ENCODE measurements at places on chromosomes 12 and 14.

GRCh38 chr12:2226641-2227040 lies 173.9 kb downstream of the CACNA1C start:
- DNase-seq = no peak

- no peak for DNase-seq
These were observed 244.7 kb upstream of the KRR1 start for GRCh38 chr12:75756111-75756510.

DNA sequence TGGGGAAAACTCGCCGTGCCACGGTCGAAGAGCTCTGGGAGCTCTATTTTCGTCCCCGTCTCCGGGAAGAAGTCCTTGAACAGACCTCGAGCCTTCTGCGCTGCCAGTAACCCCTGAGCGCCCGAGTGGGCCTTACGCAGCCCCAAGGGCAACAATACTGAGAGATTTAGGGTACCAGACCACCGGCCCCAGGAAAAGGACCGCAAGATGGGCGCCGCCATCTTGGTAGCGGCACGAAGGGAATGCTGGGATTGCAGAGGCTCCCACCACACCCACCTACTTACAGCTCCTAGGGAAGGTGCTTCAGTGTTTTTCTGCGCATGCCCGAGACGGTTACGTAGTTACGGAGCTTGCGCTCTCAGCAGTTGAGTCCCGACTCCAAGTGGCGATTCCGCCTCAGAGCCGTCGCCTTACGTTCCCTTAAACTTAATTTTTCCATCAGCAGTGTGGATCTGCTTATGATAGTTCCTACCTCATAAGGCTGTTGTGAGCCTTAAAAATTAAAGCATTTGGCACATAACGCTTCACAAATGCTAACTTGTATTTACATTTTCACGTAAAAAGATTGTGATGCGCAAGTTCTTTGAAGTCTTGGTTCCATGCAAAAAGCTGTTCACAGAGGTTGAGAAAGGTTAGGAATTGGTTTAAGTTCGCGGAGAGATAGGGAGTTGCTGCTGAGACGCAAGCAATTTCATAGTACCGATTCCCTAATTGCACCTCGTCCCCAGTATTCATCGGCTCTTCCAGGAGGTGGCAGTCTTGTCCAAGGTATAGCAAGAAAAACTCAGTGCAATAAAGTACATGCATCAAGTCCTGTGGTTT lies at the start of gene YARS2:
TSS of gene YARS2 (minus strand) at position 244 of the 822 bp plus-strand sequence. CDS start at position 221, 23 bp downstream.
- peak; percentile 95 for DNase-seq

DNA sequence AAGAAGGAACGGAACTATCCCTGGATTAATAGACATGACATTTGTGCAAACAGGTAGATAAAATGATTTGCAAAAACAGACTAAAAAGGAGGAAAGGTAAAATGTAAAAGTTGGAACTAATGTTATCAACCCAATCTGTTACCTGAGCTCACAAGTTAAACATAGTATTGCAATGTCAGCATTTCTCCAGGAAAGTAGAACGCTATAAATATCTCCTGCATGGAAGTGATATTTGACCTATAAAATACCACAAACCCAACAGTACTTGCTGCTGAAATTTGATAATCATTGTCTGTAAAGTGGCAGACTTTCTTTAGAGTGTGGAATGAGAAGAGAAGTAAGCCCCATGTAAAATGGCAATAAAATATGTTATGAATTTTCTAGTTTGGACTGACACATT lies 1435.7 kb downstream of the LRFN5 start:
- DNase-seq = no peak

DNA sequence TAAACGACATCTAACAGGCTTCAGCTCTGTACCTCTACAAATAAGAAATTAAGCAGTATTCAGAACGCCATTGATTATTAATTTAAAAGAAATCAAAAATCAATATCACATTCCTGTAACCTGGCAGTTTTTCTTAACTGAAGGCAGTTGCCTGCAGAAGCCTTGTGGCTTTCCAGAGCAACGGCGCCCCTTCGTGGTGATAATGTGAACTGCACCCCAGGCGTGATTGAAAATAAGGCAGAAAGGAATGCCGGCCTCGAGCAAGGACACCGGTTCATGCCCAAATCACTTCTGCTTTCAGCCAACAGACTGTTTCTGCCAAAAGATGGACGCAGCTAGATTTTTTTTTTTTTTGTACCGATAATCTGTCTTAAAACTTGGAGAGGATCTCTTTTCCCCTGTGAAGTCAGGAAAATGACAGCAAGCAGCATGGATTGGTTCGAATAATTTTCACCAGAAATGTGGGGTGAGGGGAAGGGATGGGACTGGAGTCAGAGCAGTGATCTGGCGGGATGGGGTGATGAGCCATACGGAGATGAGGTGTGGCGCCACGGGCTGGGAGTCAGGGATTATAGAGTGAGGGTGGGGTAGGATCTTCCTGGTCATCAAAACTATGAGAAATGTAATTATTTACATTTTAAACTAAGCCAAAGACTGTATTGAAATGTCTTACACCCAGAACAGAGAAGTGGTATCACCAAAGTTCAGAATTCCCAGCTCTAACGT lies 473.0 kb downstream of the DPF3 start:
- peak; percentile 17 for DNase-seq

GRCh38 chr14:67068251-67068650 lies 121.0 kb upstream of the GARIN2 start:
- no peak for DNase-seq

DNA sequence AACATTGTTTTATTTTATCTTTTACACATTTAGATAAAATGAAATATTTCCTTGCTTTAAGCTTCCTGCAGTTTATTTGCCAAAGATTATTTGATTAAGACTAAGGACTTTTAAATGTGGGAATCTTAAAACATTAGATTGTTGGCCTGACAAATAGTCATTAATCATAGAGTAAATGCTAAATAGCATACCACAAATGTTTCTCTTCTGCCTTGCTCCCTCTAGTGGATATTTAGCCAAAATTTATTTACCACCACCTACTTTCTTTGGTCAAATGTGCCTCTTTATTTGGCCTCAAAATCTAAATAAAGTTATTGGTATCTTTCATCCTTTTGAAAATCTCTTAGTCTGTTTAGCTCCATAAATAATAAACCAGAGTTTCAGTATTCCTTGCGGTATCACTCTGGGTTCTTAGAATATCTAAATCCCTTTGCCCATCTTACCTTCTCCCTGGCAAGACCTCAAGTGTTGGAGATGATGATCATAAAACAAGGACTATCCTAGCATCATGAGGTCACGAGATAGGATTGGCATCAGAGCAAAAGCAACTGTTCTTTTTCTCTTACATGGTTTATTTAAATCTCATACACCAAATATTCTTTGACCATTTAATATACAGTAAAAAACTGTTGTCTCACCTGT lies 150.6 kb upstream of the AEBP2 start:
- DNase-seq = peak; percentile 26

- DNase-seq = no peak
These were observed 399.6 kb downstream of the KCNH5 start for GRCh38 chr14:62645649-62646048.

DNA sequence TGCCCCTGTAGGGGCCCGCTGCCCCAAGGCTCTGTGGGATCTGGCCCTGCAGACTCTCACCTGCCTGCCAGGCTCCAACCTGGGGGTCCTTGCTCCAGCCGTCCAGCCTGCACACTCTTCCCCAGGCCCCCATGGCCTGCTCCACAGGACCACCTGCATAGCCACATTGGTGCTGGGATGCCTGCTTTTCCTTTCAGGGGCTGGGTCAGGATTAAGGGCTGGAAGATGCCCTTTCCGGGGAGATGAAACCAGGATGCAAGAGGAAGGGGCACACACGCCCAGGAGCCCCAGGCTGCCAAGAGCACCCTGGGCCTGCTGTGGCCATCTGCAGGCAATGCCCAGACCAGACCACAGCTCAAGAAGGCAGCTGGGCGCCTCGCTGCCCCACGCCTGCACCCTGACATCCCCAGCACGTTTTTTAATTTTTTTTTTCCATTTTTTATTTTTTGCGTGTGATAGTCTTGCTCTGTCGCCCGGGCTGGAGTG lies 15.0 kb downstream of the BAG5 start:
- DNase-seq = no peak

GRCh38 chr12:93323625-93324329 lies 53.9 kb upstream of the NUDT4 start:
- DNase-seq = no peak

DNA sequence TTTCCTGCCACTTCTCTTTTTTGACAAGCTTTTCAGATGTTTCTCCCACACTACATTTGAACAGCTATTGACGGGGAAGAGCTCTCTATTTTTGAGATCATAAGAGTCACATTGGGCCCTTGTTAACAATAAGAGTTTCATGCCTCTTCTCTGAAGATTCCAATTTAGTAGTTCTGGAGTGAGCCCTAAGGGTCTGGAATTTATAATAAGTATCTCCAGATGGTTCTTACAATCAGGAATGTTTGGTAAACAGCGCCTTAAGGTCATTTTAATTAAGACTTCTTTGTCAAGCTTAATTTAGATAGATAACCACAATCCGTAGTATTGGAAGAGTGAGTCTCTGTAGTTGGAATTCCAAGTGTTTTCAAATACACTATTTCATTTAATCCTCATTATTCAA lies 60.6 kb upstream of the HECTD1 start:
- no peak for DNase-seq

- DNase-seq = no peak
These were observed 85.5 kb downstream of the CPSF2 start for GRCh38 chr14:92207012-92207927.

DNA sequence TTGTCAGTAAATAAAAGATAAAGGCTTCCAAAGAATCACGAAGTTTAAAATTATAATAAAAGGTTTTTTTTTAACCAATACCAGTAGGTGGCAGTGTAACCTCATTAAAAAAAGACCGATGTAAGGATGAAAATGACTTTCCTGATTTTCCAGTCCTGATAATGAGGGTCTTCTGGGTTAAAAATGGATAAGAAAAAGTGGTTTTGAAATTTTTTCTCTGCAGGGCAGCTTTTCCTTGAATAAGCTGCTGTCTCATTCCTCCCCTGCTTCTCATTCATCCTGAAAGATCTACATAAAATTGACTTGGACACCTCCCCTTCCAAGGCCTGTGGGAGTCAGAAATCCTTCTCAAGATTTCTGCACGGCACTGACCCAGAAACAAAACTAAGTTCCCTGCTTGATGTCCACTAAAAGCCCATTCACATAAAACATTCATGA lies 58.9 kb upstream of the FBXO33 start:
- no peak for DNase-seq

DNA sequence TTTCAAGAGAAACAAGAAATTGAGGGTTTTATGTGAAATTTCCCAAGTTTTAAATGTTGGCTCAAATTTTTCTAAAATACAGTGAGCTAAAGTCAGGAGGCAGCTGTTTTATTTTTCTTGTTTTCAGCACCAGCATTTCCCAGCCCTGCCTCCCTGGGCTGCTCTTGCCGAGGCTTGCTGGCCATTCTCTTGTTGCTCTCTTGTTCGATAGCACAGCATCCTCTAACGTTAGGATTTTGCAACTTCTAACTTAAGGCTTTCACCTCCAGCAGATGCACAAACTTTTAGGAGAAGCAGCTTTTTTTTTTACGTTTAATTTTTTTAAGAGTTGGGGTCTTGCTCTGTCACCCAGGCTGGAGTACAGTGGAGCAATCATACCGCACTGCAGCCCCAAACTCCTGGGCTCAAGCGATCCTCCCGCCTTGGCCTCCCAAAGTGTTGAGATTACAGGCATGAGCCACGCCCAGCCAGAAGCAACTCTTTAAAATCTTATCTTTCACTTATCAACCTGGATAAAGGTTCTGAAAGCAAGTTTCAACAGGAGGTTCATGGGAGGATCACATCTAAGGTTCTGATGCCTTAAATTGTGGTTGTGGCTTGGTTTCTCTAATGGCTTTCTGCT lies 40.2 kb downstream of the B4GALNT3 start:
- DNase-seq = no peak

DNA sequence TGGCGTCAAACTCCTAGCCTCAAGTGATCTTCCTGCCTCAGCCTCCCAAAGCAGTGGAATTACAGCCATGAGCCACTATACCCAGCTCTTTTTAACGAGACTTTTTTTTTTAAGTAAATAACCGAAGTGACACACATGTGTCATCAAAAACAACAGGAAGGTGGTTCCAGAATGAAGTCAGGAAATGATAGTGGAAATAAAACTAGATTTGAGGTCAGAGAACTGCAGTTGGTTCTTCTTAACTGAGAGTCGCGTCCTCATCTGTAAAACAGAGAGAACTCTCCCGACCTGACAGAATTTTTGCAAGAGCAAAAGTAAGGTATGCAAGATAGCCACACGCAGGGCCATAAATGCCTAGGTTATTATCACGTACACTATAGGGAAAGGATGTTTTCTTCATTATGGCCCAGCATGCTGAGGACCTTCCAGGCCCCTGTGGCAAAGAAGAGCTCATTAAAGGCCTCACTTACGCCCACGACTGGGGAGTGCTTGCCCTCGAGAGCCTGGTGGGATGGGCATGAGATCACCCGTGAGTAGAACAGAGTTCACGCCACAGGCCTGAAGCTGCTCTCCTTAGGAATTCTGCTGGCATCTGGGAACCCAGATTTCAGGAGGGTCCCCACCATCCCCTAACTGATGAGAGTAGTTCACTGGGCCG lies 67.2 kb downstream of the SCARB1 start:
- DNase-seq = no peak

DNA sequence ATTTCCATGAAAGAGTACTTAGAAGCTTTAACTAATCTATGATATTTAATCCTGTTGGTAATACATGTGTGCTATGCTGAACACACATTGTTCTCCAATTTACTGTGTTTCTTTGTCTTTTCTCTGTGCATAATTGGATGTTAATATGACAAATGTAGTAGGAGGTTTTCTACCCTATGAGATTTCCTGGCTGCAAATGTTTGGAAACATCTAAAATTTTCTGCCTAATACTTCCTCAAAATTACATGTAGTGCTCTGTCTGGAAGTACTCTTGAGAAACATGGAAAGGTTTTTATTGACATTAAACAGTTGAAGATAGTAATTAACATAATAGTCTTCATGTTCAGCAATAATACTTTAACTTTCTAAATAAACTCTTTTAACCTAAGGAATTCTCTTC lies 213.0 kb downstream of the KITLG start:
- DNase-seq = no peak

Measured in skin of body (tissue), 3 donors.